ENCODE measurements at places on chromosomes 3 and 15.

DNA sequence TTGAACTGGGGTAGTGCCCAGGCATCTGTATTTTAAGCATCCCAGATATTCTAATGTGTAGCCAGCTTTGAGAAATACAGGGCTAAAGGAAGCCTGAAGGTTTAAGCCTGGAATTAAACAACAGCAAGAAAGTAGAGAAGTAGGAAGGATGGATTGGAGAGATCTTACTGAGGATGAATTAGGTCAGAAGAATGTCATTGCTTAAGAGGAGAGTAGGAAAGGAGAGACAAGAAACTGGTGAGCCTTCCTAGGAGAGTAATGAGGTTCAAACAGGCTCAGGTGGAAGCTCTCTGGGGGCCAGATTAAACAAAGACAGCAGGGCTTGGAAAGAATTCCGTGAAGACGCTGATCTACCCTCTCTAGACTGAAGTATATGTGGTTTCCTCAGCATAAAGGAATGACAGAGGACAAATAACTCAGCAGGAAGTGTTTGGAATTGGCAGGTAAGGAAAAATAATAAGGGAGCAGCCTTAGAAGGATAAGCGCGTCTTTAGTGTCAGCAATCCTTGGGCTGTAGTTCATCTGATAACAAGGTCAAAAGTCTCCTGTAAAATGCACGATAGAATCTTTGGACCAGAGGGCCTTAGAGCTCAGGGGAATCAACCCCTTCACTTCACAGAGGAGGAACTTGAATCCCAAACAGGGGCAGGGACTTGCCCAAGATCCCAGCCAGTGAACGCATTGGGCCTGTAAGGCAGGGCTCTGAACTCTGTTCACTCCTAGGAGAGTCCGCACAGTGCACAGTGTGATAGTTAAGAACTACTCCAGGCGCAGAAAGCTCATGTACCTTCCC, 90.9 kb downstream of the TP63 start:
- DNase-seq = no peak
- no peak overlapping the region for H3K4me3 ChIP-seq
- no peaks in the 10 kb centered on the region for H3K4me1 ChIP-seq
- no peaks in the 10 kb centered on the region for H3K27me3 ChIP-seq

- DNase-seq = no peak
- no peaks in the 10 kb centered on the region for H3K27me3 ChIP-seq
- H3K4me3 ChIP-seq = no peak overlapping the region
- no peak overlapping the region for H3K27ac ChIP-seq
- H3K36me3 ChIP-seq = no peaks in the 10 kb centered on the region
Observed at GRCh38 chr3:37535526-37536432, 325.9 kb upstream of the CTDSPL start.

- H3K4me1 ChIP-seq = peaks cover 21% of the 10 kb centered on the region
- H3K27me3 ChIP-seq = no peaks in the 10 kb centered on the region
- H3K36me3 ChIP-seq = peaks cover 23% of the 10 kb centered on the region
- no peak overlapping the region for H3K27ac ChIP-seq
- no peak overlapping the region for H3K4me3 ChIP-seq
Observed at GRCh38 chr15:65757256-65757655, 34.8 kb downstream of the DENND4A start.

- H3K4me3 ChIP-seq = no peak overlapping the region
- H3K27ac ChIP-seq = no peak overlapping the region
- H3K27me3 ChIP-seq = peaks cover 11% of the 10 kb centered on the region
- H3K36me3 ChIP-seq = no peaks in the 10 kb centered on the region
- no peaks in the 10 kb centered on the region for H3K4me1 ChIP-seq
Observed at GRCh38 chr3:66989241-66989640, 8.9 kb upstream of the KBTBD8 start.

- no peak overlapping the region for H3K4me3 ChIP-seq
- peaks cover 78% of the 10 kb centered on the region for H3K27me3 ChIP-seq
- no peak for DNase-seq
- H3K36me3 ChIP-seq = peaks cover 2% of the 10 kb centered on the region
- peaks cover 7% of the 10 kb centered on the region for H3K4me1 ChIP-seq
Observed at GRCh38 chr3:137761563-137762503, 2.3 kb upstream of the SOX14 start.

DNA sequence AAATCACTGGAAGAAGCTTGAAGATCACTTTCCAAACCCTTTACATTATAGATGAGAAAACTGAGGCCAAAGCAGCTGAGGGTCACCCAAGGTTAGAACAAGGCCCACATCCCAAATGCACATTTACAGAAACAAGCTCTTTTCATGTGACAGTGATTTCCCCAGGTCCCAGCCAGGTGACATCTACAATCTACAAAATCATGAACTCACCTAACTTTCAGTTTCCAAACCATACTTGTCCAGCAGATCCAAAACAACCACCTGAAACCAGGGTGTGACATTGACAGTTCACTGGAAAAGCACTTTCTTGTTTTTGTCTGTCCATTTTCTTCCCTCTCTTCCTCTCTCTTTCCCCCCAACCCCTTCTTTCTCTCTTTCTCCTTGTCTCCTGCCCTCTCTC, 132.2 kb upstream of the PRICKLE2 start:
- DNase-seq = no peak
- H3K4me3 ChIP-seq = no peak overlapping the region
- H3K27me3 ChIP-seq = no peaks in the 10 kb centered on the region
- no peak overlapping the region for H3K27ac ChIP-seq
- no peaks in the 10 kb centered on the region for H3K36me3 ChIP-seq
- peaks cover 21% of the 10 kb centered on the region for H3K4me1 ChIP-seq

DNA sequence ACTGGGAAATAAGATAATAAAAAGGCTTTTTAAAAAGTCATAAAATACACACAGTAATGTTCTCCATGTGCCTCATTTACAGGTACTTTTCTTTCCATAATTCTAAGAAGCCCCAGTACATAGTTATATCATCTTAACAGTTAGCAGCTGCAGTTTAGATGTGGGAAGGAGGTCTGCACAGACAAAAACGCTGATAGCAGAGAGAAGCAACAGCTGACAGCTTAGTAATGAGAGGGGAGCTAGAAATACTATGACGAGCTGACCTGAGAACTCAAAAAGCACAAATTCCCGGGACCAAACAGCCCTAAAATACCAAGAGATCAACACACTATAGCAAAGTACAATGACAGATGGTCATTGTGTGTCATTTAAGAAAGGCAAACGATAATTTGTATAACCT, 36.7 kb upstream of the ARHGEF3 start:
- no peaks in the 10 kb centered on the region for H3K27me3 ChIP-seq
- no peak overlapping the region for H3K4me3 ChIP-seq
- H3K36me3 ChIP-seq = peaks cover 18% of the 10 kb centered on the region
